ENCODE measurements at places on chromosomes 2 and 18.

GRCh38 chr2:172865422-172865821, 129.8 kb downstream of the RAPGEF4 start:
- DNase-seq = no peak

GRCh38 chr2:232545511-232546375, 4.6 kb downstream of the TIGD1 start:
- DNase-seq = no peak

DNA sequence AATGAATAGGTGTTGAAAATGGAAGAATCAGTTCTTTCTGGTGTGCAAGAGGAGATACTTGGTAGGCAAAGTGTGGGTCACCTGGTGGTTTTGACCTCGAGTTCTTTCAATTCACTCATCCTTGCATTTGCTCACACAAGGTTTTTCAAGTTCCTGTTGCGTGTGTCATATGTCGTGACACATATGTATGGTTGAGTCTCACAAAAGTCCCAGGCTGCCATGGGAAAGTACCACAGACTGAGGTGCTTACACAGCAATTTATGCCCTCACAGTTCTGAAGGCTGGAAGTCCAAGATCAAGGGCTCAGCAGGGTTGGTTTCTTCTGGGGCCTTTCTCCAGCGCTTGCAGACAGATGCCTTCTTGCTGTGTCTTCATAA, 64.4 kb downstream of the NCK2 start:
- DNase-seq = no peak

GRCh38 chr2:239318151-239318611, 82.6 kb downstream of the HDAC4 start:
- DNase-seq = no peak

DNA sequence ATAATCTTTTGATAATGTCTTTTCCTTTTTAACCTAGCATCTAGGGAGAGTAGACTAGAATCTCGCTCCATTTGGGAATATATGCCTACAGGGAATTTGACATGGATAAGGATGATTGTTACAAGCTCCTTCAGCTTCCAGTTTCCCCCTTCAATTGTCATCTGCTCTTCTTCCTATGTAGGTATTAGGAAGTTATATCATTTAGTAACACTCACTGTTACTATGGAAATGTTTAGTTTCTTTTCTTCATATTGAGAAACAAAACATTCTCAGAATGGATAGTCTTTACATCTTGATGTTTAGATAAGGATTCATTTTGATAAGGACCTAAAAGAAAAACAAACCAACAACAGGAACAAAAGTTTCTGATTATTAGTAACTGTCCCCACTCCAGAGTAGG, 127.6 kb downstream of the PHLPP1 start:
- no peak for DNase-seq

DNA sequence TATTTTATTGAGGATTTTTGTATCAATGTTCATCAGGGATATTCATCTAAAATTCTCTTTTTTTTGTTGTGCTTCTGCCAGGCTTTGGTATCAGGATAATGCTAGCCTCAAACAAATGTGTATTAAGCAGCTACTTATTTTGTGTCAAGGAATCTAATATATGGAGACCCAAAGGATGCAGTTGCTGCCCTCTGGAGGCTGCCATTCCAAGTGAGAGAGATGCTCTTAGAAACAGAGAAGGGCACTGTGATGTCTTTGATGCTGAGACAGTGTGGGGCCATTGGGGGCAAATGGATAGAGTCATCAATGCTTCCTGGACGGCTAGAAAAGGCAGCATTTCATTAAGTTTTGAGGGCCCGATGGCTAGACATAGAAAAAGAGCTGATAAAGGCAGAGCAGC, 292.6 kb downstream of the SETBP1 start:
- DNase-seq = no peak

- DNase-seq = no peak
These were observed 1.4 kb downstream of the TTC39C start for GRCh38 chr18:24015639-24016631.

GRCh38 chr2:128357506-128358370, 39.1 kb upstream of the HS6ST1 start:
- DNase-seq = no peak

- DNase-seq = no peak
These were observed 657.0 kb upstream of the SYT4 start for GRCh38 chr18:43934322-43934721.

GRCh38 chr18:76450452-76451395, 44.3 kb downstream of the ZNF516 start:
- no peak for DNase-seq

DNA sequence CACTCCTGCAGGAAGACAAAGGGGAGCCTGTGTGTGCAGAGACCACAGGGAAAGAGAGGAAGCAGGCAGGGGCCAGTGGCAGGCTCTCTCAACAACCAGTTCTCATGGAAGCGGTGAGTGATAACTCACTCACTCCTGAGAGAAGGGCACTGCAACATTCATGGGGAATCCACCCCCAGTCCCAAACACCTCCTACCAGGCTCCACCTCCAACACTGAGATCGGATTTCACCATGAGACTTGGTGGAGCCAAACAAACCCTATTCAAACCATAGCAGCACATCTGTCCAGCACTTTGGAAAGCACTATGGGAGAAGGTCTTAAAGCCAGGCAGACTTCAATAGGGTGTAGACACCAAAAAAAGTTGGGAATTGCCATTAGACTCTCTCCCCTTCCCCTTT, 345.7 kb upstream of the SPRED2 start:
- DNase-seq = no peak

DNA sequence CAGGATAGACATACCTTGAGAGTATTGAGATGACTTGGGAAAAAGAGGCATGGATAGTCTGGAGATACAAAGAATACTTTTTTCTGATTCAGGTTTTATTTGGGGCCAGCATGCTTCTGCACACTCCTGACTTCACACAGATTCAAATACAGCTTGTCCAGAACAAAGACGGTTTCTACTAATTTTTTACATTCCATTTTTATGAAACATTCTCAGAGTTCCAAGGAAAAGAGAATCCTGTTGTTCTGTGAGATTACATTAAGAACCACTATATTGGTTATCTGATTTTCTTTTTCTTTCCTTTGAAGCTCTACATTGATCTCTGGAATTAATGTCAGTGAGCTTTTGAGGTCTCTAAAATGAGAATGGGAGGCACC, 41.0 kb downstream of the PTPRM start:
- DNase-seq = no peak

- no peak for DNase-seq
These were observed 1617.4 kb upstream of the ACVR2A start for GRCh38 chr2:146227152-146228019.

DNA sequence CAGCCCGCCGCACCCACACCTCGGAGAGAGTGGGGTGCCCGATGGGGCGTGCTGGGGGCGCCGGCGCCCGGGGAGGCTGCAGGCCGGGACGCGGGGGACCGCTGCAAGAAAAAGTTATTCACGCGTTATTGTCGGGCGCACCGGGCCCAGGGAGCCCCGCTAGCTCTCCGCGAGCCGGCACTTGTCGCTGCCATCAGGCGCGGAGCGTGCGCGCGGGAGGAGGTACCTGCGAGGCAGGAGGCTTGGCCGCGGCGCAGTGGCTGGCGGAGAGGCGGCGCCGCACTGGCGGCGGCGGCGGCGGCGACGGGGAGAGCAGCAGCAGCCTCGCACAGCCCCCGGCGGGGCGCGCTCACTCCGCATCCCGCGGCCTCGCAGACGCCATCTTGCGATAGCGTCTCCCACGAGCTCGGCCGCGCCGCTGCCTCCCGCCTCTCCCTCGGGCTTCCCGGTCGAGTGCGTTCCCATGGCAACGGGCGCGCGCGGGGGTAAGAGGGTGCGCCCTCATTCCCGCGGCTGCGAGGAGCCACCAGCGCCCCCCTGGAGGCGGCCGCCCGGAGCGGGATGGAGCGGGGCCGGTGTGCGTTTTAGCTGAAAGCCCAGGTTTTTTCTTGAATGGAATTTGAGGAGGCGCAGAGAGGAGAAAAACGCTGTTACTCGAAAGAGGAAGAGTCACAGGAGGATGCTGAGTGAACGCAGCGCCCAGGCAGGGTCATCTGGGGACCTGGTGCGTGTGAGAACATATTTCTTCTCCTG, at the start of gene CHN1:
Gene CHN1, minus strand, starts transcription at position 402 of the 753 bp plus-strand sequence. CDS start 469 bp downstream, outside the sequence.
- peak; percentile 56 for DNase-seq

DNA sequence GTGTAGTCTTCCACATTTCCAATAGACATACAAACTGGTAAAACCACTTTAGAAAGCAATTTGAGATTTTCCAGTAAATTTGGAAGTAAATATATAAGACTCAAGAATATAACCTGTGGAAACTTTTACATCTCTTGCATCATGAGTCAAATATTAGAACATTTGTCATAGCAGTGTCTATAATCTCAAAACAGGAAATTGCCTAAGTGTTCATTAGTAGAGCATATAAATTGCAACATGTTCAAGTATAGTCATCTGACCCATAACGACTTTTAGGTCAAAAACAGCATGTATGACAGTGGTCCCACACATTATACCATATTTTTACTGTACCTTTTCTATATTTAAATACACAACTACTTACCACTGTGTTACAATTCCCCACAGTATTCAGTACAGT, 555.9 kb upstream of the VRK2 start:
- no peak for DNase-seq

DNA sequence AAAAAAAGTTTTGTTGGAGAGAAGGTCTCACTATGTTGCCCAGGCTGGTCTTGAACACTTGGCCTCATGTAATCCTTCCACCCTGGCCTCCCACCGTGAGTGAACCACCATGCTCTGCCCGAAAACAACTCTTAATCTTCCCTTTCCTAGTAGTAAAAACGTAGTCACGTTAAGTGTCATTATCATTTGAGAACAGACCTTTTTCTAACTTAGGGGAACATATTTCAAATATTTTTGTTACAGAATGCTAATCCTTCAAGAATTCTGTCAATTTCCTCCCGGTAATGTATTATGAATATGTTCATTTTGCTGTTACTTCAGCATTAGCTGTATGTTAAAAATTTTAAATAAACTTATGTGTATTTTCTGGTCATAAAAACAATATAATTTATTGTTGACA, 49.7 kb downstream of the MTA3 start:
- no peak for DNase-seq

- peak; percentile 31 for DNase-seq
These were observed 13.2 kb downstream of the CNNM4 start for GRCh38 chr2:96773922-96774321.

DNA sequence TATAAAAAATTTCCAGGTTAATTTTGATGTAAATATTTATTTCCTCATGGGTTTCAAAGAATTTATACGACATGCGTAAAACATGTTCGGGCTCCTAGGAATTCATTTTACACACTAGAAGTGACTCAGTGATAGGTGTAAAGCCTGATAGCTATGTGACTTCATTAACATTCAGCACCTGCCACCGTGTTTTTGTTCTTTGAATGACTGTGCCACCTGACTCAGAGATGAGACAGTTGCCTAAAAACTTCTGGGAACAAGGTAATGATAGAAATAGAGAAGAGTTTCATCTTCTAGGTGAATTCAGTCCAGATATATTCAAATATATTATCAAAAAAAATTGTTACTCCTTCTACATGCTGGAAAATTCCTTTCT, 10.0 kb downstream of the IL1R2 start:
- no peak for DNase-seq

DNA sequence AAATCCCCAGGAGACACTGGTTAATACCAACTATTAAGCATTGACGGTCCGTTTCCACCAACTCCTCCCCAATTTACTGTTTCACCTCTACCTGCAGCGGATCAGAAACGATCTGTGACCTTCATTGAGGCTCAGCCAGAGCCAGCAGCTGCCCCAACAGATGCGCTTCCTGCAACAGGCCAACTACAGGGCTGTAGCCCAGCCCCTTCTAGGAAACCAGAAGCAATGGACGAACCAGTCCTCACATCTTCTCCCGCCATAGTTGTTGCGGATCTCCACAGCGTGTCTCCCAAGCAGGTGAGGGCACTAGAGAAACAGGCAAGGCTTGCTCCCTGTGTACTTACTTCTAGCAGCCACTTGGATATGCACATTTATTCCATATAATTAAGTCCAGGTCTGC, 8.5 kb upstream of the RPE start:
- no peak for DNase-seq

DNA sequence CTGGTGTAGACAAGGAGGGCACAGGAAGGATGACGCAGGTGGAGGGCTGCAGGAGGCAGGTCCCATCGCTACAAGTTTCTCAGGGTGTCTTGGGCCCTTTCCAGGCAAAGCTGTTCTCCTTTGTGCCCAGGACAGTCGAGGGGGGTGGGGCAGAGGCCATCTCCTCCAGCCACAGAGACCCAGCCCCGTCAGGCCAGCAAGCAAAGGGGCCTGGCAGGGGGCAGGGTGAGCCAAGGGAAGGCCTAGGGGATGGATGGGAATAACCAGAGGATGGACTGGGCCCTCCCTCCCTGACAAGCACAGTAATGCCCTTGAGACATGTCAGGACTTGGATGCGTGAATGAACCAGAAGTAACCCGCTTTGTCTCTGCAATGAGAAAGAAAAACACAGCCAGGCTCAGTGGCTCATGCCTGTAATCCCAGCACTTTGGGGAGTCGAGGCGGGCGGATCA, 6.3 kb downstream of the TCF23 start:
- no peak for DNase-seq

DNA sequence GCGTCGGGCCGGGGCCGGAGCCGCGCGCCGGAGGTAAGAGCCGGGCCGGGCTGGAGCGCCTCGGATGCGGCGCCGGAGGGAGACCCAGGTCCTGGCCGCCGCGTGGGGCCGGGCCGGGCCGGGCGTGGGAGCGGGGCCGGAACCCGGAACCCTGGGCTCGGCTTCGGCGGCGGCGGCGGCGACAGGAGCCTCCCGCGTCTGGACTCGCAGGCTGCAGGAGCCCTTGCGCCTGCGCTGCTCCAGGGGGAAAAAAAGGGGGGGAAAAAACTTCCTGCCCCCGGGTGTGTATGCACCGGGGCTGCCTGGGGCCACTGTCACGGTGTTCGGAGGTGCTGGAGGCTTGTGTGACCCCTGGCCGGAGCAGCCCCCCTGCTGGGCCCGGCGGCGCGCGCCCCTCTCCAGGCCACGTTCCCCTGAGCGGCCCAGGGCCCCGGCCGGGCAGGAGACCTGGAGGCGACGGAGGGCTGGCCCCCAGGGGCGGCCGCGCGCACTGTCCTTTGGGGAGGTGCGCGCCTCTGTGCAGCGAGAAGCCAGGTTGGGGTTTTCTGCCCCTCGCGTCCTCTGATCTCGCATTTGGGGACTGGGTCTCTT, 864 bp downstream of the KLHL29 start:
- peak; percentile 19 for DNase-seq

- no peak for DNase-seq
These were observed 37.6 kb downstream of the HJURP start for GRCh38 chr2:233816771-233817170.

- no peak for DNase-seq
These were observed 6.7 kb downstream of the ERMN start for GRCh38 chr2:157318884-157319283.

- DNase-seq = no peak
These were observed 34.9 kb upstream of the GPC1 start for GRCh38 chr2:240400371-240401161.

GRCh38 chr2:118732432-118732831, 115.0 kb downstream of the EN1 start:
- DNase-seq = no peak

DNA sequence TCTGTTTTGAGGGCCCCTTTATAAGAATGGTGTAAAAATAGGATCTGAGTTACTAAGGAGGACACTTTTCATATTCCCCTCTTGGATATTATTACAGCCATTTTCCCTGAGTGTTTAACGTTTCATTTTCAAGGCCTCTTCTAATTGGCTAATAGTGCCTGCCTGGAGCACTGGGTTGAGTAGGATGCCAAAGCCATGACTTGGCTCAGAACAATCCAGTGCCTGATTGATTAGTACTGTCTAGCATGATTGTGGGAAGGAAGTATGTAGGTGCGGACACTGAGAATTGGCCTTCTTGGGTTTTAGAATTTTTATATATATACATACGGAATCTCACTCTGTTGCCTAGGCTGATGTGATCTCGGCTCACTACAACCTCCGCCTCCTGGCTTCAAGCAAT, 66.1 kb downstream of the NAB1 start:
- DNase-seq = no peak

- no peak for DNase-seq
These were observed 1106.6 kb upstream of the FAM98A start for GRCh38 chr2:34705551-34706247.
